ENCODE measurements at places on chromosomes 3 and 15.

- DNase-seq, result no peak
These were observed 94.2 kb upstream of the ACP3 start for GRCh38 chr3:132222868-132223538.

DNA sequence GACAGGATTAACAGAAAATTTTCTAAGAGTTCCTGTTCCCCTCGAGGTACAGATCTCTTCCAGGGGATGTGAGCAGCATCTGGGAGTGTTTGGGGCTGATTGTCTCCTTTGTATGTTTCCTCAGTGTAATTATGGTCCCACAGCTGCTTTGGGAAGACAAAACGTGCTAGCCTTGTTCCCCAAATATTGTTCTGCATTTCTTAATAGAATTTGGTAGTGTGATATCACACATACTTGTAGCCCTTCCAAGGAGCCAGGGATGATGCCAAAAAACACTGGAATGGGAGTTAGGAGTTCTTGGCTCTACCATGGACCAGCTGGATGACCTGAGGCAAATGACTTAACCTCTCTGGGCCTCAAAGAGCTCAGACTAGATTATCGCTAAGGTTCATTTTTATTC, 19.0 kb upstream of the AGBL1 start:
- no peak for DNase-seq

DNA sequence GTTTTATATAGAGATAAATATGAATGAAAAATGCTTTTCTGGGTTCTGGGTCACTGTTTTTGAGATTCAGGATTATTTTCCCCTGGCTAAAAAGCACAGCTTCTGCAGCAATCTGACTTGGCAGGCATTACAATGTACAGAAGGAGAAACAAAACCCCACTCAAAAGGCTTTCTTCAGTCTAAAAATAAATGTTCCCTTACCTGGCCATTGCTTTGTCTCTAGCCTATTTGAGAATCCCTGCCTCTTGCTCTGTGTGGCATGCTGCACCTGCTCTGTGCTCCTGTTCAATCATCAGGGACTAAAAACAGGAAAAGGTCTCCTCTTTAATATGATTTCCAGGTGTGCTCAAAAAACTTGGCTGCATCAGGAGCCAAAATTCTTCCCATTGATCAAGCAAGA, 187.4 kb upstream of the STAC start:
- no peak for DNase-seq

DNA sequence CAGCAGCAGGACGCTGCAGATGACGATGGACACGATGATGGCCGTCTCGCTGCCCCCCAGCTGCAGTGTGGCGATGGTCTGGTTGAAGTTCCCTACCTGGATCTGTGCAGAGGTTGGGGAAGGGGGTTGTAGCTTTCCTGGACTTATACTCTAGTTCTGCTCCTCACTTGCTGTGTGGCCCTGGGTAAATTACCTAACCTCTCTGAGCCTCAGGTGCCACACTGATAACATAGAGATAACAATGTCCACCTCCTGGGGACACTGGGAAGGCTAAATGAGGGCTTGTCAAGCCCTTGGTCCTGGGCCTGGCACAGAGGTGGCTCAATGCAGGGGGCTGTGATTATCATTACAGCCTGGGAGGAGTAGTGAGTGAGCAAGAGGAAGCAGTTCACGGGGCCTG, 26.9 kb downstream of the H1-8 start:
- no peak for DNase-seq

DNA sequence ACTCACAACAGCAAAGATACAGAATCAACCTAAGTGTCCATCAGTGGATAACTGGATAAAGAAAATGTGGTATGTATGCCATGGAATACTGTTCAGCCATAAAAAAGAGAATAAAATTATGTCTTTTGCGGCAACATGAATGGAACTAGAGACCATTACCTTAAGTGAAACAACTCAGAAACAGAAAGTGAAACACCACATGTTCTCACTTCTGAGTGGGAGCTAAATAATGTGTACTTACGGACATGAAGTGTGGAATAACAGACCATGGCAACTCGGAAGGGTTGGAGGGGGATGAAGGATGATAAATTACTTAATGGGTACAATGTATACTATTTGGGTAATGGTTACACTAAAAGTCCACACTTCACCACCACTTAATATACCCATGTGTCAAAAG, 600.6 kb downstream of the MAGI1 start:
- DNase-seq, result no peak

- no peak for DNase-seq
These were observed 36.0 kb downstream of the NR2F2 start for GRCh38 chr15:96366526-96366877.

- peak; percentile 80 for DNase-seq
These were observed 36.7 kb downstream of the SMAD3 start for GRCh38 chr15:67101911-67102598.

- no peak for DNase-seq
These were observed 48.7 kb downstream of the FBN1 start for GRCh38 chr15:48596841-48597240.

DNA sequence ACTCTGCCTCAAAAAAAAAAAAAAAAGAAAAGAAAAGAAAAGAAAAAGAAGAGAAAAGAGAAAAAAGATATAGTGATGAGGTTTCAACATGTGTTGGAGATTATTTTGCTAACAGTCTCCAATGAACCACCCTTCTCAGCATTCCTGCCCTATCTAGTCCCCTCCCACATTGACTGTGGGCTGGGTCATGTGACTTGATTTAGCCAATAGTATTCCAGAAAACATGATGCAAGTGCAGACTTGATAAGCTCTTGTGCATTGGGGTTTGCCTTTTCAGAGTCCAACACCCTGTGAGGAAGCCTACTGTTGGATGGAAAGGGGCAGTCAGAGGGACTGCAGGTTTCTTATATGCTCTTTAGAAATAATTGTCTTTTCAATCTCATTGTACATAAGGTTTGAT, 37.8 kb upstream of the MED12L start:
- no peak for DNase-seq

DNA sequence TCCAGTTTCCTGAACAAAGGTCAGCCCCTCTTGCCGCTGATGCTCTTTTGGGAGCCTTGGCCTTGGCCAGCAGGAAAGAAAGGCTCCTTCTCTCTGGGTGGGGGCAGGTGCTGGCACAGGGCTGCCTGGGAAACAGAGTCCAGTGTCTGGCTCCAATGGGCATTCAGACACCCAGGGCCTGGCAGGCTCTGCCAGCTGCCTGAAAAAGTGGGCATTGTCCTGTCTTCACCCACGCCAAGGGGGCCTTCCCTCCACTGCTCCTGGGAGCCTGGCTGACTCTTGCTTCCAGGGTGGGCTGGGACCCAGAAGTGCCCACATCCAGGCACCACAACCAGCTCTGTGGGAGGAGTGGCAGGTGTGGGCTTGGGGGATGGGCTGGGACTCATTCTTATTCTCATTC, 62.7 kb downstream of the RHCG start:
- DNase-seq, result no peak

GRCh38 chr3:20028905-20029331, 11.3 kb upstream of the KAT2B start:
- no peak for DNase-seq

DNA sequence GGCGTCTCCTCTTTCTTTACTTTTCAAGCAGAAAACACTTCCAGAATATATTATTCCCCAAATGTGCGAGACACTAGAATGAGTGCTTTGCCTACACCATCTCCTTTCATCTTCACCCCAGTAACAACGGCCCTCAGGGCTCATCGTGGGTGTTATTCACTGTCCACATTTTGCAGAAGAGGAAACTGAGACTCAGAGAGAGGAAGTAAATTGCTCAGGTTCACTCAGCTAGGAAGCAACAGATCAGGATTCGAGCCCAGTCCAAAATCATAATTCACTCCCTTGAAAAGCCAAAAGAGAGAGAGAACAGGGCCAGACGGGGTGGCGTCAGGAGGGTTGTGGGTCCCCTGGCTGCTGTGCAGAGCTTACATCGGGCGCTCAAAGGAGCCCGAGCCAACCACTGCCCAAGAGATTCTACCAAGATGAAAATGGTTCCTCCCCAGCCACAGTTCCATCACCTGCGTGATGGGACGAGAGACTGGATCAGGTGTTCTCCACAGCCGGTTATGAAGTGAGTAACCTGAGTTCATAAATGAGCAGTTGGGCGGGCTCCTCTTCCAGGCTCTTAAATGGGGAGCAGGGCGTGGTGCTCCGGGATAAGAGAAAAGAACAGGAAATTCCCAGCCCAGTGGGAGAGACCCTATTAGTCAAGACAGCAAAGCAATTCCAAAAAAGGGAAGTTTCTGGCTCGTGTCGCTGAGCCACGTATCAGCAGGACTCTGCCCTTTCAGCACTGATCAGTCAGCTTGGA, 48.6 kb upstream of the FLNB start:
- no peak for DNase-seq

DNA sequence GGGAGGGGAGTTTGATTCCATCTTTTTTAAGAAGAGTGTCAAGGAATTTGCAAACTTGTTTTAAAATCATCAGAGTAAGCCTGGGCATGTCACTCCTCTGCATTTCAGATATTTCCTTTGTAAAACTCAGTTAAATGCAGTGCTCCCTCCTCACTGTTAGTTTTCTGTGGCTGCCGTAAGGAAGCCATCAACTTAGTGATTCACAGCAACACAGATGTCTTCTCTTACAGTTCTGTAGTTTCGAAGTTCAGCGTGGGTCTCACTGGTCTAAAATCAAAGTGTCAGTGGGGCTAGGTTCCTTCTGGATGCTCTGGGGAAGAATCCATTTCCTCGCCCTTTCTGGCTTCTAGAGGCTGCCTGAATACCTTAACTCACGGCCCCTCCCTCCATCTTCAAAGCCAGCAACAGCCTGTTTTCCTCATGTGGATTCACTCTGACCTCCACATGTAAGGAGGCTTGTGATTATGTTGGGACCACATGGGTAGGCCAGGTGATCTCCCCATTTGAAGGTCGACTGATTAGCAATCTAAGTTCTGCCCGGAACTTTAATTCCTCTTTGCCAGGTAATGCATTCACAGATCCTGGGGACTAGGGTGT, 12.4 kb downstream of the ISG20 start:
- DNase-seq, result no peak

- no peak for DNase-seq
These were observed 26.1 kb downstream of the DNAJC13 start for GRCh38 chr3:132443421-132443820.

DNA sequence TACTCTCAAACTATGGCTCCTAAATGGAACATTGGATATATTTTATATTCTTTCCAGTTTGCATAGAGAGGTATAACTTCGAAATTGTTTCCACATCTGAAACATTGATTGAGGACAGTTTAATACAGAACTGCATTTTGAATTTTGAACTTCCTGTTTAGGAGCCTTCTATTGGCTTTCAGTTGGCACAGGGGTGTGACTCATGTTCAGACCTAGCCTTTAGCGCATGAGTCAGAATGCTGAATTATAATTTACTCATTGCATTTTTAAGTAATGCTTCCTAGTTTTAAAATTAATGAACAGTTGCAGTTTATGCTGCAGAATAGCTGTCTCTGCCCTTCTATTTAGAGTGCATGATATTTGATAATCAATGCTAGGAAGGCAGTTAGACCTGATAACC, 751.7 kb downstream of the CADM2 start:
- DNase-seq, result no peak

DNA sequence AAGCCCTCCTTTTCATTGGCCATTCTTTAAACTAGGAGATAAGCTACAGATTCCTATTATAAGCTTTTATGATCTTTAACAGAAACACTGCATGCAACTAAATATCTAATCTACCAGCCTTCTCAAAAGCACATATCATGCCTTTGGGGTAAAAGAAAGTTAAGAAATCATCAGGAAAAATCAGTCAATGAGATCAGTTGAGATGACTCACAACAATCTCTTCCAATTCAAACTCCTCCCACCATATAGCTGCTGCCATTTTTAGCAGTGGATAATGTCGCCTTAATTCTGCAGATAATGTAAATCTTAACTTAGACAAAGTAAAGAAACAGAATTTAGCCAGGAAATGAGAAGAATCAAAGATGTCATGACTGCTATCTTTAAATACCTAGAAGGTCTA, 135.2 kb upstream of the BCL6 start:
- DNase-seq, result no peak

DNA sequence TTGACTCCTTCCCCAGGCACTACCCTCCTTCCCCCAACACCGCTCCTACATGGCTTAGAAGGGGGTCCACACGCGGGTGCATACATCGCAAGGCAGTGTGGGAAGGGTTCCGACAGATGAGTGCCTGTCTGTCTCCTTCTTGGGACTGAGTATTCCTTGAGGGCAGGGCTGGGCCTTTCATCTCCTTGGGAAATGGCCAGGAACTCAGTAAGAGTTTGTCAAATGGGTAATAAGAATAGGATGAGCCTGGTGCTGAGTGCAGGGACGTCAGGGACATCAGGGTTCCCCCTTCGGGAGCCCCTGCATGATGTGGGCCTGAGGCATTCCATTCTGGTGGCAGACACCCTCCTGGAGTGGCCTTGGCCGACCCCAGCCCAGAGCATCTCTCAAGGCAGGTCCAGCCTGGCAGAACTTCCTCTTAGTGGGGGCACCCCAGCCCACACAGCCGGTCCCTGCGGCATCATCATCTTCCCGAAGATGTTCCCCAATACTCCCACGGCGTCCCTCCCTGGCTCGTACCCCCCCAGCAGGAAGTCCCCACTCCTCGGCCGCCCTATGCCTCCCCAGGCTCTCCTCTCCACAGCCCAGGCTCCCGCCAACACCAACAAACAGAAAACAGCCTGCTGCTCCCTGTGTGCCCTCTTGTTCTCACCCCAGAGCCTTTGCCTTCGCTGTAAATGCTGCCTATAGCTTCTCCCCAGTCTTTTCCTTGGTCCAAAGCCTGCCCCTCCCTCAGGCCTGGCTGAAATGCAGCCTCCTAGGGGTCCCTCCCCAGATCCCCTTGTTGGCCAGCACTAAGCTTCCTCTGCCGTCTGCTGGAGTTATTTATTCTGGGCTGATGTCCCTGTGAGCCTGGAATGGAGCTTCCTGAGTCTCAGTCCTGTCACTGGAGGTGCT, 67.5 kb upstream of the LCTL start:
- DNase-seq, result no peak

DNA sequence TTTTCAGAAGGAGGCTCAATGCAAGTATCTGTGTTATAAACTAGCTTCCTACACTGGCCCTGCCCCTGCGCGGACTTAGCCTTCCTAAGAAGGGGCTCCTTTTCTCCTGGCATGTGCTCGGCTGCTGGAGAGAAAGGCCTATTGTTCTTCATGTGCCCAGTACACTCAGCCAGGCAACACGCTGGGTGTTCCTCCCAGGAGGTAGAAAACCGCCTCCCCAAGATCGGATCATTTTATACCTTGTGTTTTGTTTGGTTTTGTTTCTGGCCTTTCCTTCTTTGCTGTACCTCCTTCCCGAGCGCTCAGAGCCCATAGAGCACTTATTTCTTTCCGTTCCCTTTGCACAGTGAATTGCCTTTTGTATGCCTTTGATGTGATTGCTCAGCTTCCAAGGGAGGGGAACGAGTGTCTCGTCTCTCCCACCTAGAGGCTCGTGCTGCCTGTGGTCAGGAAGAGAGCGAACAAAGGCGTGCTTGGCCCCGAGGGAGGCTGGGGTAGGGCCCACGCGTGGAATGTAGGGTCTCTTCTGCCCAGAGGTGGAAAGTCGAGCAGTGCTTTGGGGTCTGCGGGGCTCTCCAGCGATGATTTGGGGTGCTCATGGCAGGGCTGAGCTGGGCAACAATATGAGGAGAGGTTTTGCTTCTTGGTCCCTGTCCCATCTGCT, 30.0 kb downstream of the CCNL1 start:
- DNase-seq, result peak; percentile 28

- no peak for DNase-seq
These were observed 33.4 kb downstream of the KAT2B start for GRCh38 chr3:20073683-20074082.

- no peak for DNase-seq
These were observed 31.7 kb downstream of the ECT2 start for GRCh38 chr3:172782235-172782634.
